ENCODE measurements at places on chromosomes 1 and 21.

- DNase-seq, result no peak
Measured at GRCh38 chr1:174049514-174049913, 27.4 kb upstream of the RC3H1 start.

GRCh38 chr1:112536561-112536960, 27.8 kb downstream of the WNT2B start:
- no peak for DNase-seq

DNA sequence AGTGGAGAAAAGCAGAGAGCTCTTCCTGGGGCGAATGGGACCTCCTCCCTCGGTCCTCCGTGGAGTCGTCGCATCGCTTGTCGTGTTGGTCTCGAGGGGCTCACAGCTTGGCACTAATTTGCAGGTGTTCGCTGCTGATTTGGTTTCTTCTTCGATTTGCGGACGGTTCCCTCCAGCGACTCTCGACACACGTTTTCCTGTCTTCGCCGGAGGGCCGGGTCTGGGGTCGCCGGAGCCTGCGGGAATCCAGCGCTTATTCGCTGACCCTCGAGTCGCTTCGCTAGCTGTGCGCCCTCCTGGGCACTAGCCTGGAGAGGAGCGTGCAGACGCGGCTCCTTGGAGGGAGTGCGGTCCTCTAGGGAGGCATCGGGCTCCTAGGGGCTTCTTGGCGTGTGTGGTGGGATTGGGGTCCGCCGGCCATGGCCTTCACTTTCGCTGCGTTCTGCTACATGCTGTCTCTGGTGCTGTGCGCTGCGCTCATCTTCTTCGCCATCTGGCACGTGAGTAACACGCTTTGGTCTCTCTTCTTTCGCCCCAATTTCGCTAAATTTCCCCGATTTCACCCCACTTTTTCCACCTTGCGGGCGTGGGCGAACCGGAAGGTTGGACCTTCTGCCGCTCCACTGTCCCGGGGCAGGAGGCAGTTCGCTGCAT, 766 bp downstream of the CNIH3 start:
- DNase-seq, result no peak

DNA sequence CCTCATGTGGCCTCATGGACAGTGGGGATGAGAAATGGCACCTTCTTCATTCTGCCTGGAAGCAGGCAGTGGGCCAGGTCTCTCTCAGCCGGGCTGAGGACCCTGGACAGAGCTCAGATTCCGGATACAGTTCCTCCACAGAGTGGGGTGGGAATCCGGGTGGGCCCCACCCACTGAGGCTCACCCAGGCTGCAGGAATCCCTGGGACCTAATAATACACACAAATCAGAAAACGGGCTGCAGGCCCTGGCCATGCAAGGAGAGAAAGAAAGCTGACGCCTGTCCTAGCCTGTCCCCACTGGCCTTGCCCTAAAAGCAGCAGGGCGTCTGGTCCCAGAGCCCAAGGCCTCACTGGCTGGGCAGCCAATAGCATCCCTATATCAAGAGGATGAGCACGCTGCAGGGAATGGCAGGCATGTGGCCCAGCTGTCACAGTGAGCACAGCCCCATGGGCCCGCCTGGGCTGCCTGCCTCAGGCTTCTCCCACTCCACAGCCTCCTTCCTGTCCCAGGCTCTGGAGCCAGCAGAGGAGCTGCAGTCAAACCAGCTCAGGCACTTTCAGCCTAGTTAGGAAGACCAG, 25.3 kb downstream of the ACTA1 start:
- no peak for DNase-seq

- no peak for DNase-seq
Measured at GRCh38 chr1:214385428-214385827, 104.5 kb downstream of the SMYD2 start.

DNA sequence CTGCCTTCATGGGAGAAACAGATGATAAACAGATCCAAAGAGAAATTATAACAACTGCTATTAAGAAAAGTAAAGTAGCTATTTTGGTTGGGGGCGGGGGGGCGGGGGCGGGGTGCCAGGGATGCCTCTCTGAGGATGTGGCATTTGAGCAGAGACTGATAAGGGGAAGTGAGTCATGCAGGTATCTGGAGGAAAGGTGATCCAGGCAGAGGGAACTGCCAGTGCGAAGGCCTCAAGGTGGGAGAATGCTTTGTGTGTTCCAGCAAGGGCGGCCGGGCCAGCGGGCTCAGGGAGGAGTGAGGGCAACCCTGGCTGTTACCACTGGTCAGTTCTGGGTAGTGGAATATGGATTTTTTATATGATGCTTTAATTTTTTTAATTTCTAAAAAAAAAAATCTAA, 7.0 kb upstream of the TNFRSF1B start:
- no peak for DNase-seq

DNA sequence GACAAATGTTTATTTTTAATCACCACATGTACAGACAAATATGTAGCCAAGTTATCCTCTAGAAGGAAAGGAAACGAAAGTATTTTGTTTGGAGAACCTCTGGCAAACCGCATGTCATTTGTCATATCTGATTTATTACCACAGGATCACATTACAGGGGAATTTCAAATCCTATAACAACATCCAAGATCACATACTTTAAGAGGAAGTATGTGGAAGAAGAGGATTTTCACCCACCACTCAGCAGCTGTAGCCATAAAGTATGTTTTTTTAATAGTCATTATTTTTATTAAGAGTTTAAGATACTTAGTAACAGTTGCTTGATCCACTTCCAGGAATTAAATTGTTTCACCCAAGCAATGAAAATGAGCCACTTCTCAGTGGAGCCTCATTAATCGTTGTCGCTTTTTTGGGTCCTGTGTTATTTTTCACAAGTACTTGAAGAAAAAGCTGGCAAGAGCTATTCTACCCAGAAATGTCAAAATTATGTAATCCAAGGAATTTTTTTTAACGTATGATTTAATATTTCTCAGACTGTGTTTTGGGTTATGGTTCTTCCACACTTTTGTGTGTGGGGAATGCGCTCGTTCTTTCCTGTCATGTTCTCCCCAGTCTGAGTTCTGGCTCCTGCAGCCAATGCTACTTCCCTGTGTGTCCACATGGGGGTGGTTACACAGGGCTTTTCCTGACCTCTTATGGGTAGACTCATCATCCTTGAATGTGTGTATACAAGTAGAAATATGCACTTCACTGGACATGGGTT, 6.9 kb downstream of the SERTAD4 start:
- no peak for DNase-seq

Data from frontal cortex (tissue), 4 donors.